HL-60 (cell line): ENCODE measurements at places on chromosomes 4 and X.

GRCh38 chrX:2583194-2584162 lies 82.7 kb upstream of the DHRSX start:
- DNase-seq: no peak

DNA sequence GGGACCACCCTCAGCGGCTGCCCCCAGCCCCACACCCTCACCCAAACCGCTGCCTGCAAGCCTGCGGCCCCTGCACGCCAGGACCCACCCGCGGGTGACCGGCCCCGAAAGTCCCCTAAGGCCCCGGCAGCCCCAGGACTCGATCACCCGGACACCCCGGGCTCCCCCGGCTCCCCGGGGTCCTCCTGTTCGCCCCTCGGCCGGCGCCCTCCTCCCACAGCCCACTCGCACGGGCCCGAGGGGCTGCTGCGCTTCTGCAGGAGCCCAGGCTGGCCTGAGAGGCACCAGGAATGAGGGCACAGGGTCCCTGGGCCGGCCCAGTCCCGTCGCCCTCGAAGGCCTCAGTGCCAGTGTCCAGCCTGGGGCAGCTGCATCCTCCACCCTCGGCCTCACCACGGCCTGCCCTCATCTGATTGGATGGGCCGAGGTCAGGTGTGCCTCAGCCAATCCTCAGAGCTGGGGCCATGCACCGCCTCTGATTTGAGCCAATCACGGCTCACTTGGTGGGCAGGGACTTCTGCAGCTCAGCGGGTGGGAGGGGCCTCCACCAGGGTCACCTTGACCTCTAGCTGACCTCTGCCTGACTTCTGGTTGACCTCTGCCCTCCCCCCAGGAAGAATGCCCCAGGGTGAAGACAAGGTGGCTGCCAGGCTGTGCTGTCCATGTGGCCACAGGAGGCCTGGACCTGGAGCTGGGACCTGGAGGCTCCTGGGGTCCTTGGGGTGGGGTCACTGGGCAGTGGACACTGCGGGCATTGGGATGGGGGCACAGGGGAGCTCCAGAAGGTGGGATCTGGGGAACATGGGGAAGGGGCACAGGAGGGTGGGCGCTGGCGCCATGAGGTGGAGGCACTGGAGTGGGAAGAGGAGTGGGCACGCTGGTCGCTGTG lies 97.6 kb upstream of the NKX1-1 start:
- DNase-seq: no peak

- DNase-seq: peak; percentile 96
Measured at GRCh38 chr4:87209696-87210095, 10.7 kb downstream of the KLHL8 start.

DNA sequence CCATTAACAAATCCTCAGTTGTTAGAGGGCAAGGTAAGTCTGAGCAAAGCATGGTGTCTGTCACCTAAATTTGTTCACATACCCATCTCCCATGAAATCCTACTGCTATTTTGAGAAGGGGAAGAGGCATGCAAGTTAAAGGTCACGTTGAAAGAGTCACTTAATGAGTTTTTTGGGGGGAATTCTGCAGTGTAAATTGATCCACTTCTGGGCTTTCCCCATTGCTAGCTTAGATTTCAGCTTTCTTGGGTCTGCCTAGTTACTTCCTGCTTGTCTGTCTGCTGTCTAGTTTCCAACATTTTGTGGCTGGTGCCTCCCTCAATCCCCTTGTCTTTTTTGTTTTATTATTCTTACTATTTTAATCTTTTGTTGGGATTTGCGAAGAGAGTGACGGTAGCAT lies 32.0 kb downstream of the CEP135 start:
- no peak for DNase-seq

DNA sequence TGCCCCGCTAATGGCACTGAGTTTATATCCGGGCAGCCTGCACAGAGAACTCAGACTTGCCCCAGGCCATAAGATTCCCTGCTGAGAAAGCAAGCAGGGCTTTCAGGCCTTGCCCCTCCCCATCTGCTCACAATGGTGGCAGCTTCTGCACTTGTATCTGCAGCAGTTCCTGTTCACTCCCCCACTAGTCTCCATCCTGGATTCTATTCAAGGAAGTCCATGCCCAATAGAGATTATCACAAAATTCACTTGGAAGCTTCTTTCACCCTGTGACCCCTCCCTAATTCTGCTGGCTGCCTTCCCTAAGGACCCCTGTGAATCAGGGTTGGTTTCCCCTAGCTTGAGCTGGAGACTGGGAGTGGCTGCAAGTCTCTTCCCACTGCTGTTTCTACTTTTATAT lies 34.5 kb upstream of the UCP1 start:
- no peak for DNase-seq

- DNase-seq: no peak
Measured at GRCh38 chr4:94219402-94219801, 11.7 kb downstream of the SMARCAD1 start.

DNA sequence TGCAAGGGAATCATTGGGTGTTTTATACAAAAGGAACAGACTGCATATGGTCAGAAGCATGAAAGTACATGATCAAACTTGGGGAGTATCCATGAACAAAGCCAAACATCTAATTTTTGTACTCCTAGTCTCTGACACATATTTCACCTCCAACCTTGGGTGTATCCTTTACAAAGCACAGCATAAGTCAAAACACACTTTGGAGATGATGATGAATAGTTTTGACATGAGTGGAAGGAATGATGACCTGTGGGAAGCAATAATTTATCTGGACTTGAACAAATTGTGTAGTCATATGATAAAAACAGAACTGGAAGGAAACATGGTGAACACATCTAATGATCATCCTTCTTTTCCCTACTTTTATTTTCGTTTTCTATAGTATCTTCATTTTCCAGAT lies 108.7 kb upstream of the PLS3 start:
- no peak for DNase-seq

- DNase-seq: no peak
Measured at GRCh38 chr4:16881151-16881884, 17.1 kb downstream of the LDB2 start.

- no peak for DNase-seq
Measured at GRCh38 chr4:48270523-48270897, 872 bp upstream of the TEC start.

DNA sequence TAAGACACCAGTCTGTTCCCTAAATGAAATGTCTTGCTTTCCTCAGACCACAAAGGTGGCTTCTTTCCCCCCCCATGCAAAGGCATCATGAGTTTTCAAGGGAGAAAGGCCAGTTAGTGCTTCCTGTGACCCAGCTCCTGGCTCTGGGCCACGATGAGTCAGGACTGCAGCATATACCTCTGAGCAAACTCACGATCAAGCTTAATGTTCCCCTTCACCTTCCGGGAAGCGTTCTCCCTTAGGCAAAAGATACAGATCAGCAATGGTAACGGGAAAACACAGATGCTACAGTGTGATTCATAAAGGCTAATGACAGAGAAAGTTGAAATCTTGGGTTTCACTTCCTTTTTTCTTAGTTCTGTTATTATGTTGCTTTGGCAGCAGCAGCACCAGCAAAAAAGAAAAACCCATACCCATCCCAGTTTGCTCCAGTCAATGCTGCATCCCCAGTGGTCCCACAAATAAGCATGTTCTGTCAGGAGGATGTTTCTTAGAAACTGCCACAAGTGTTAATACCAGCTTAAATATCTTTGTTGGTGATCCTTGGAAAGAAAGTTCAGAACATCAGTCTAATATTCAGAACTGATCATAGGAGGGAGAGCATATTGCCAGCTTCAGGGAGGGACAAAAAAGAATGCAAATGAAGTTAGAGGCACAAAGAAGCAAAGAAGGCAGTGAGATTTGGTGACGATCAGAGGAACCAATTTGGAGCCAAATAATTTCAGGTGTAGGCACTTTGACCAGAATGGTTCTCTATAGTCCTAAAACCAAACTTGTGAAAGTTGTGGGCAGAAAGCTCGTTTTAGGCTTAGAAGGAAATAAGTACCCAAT lies 41.2 kb downstream of the LONRF3 start:
- DNase-seq: peak; percentile 75

- DNase-seq: no peak
Measured at GRCh38 chr4:145851511-145852201, 87.0 kb downstream of the ZNF827 start.

DNA sequence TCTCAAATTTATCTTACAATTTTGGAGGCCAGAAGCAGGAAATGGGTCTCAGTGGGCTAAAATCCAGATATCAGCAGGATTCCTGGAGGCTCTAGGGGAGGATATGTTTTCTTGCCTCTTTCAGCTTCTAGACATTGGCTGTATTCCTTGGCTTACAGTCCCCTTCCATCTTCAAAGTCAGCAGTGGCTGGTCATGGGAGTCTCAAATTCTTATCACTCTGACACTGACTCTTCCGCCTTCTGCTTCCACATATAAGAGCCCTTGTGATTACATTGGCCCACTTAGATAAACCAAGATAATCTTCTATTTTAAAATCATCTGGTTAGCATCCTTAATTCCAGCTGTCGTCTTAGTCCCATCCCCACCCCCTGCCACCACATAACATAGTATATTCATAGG lies 113.0 kb downstream of the PCDH7 start:
- no peak for DNase-seq

- no peak for DNase-seq
Measured at GRCh38 chr4:166846939-166847338, 387.4 kb downstream of the SPOCK3 start.

- DNase-seq: no peak
Measured at GRCh38 chr4:141802333-141802732, 165.9 kb downstream of the IL15 start.
